NCI-H187 (cell line): ENCODE measurements at places on chromosomes 4 and X.
A peak's percentile ranks its signal among the peaks of the same experiment; 100 is the strongest.

DNA sequence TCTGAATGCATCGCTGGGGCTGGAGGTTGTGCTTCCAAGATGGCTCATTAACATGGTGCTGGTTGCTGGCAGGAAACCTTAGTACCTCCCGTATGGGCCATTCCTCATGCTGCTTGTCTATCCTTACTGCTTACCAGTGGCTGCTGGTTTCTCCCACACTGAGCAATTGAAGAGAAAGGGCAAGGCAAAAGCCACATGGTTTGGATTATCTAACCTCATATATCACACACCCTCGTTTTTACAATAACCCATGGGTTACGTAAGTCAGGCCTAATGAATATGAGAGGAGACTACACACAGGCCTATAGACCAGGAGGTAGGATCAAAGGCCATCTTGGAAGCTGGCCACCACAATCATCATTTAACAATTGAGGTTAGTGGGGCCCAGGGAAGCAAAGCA, 141.8 kb upstream of the EDNRA start:
- no peak for DNase-seq

DNA sequence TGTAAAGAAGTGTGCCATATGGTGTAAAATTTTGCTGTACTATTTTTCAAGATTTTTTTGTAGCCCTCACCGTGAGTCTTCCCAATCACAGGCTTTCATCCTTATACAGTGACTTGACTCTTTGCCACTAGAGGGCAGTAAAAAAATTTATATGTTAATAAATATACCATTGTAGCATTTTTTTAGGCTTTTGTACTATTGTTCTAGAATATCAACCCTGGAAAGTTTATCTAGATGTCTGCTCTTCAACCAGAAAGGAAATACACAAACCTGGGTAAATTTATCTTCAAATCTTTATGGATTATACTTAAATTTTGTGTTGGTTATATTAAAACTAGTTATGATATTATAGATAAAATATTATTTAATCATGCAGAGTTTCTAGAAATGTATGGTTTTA, 235.3 kb downstream of the TENM3 start:
- DNase-seq, result no peak

- DNase-seq, result no peak
These were observed 25.9 kb downstream of the CSF2RA start for GRCh38 chrX:1294301-1295067.

- no peak for DNase-seq
These were observed 9.8 kb upstream of the TNIP2 start for GRCh38 chr4:2765832-2766526.

DNA sequence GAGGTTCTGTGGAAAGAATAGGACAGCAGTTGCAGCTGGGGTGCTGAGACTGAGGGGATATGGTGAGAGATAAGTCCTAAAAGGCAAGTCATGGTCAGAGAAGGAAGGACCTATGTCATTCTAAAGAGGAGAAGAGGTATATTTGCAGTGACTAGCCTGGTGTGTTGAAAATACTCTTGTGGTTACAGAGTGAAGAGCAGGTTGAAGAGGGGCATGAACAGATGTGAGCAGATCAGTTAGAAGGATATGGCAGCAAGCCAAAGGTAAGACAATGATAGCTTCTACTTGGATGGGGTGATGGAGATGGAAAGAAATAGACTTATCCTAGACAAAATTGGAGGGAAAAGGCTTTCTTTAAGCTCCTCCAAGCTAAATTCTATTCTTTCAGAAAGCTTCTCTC, 469.8 kb upstream of the CPEB2 start:
- DNase-seq, result peak; percentile 39

DNA sequence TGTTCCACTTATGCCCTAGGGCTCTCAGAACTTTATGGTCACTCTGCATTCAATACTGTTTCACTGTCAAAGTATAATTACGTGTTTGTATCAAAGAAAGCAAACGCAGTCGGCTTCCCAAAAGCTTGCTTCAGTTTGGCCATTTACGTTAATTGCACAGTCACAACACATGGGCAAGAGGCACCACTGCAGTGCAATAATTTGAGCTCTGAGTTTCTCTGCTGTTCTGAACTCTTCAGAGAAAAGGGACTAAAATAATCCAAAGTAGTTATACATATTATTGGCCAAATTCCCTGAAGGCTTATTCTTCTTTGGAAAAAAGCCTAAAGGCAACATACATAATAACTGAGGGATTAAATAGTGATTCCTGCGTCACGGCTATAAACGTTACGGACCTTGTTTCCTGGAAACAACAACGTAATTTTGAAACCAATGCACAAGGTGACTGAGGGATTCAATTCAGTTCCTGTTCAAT, 51.3 kb downstream of the RNF150 start:
- DNase-seq, result no peak

DNA sequence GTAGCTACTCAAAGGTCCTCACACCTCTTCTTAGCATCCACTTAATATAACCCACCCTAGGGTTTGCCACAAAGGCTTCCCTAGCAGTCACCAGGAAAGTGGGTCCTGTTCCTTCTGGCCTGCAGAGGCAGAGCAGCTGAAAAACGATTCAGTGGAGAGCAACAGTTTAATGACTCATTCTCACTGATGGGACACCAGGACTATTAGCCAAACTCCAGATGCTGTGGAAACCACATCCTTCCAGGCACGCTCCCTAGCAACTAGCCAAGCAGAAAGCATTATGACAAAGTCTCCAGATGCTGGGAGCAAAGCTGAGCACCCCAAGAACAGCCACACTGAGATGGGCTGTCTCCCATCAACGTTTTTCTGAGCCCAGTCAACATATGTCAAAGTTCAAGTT, 30.3 kb upstream of the UTP14A start:
- no peak for DNase-seq

GRCh38 chr4:189613207-189613606, 327.5 kb upstream of the FRG1 start:
- DNase-seq, result no peak

GRCh38 chrX:141405853-141406492, 163.7 kb upstream of the SPANXC start:
- no peak for DNase-seq

- peak; percentile 56 for DNase-seq
These were observed 10.2 kb downstream of the SOD3 start for GRCh38 chr4:24805566-24805965.

- DNase-seq, result no peak
These were observed 88.2 kb downstream of the CRMP1 start for GRCh38 chr4:5804656-5805055.

DNA sequence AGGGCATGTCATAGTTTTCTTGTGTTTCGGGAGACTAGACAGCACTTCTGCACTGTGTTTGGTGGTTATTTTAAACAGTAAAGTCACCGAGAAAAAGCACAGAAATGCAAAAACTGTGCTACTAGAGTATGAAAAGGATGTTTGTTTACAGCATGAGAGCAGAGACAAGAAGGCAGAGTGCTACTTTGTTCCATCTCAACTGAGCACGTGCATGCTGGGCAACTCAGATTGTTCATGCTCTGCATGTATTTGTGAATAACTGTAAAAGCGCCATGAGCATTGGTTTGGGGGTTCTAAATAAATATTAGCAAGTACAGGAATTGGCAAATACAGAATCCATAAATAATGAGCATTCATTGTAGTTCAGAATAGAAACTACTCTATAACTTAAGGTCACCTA, 7.4 kb downstream of the EVC start:
- no peak for DNase-seq

- DNase-seq, result no peak
These were observed 8.0 kb downstream of the IGFBP7 start for GRCh38 chr4:57102050-57102624.

GRCh38 chrX:56813318-56813837, 84.3 kb downstream of the NBDY start:
- DNase-seq, result no peak

GRCh38 chr4:137749466-137749865, 217.2 kb upstream of the PCDH18 start:
- no peak for DNase-seq

GRCh38 chr4:114598191-114599121, at the start of gene UGT8:
Gene UGT8 (plus strand): TSS chr4:114598807. CDS start chr4:114622881, 24,074 bp downstream.
- no peak for DNase-seq

GRCh38 chrX:77017093-77017492, 430.1 kb upstream of the FGF16 start:
- DNase-seq, result no peak

DNA sequence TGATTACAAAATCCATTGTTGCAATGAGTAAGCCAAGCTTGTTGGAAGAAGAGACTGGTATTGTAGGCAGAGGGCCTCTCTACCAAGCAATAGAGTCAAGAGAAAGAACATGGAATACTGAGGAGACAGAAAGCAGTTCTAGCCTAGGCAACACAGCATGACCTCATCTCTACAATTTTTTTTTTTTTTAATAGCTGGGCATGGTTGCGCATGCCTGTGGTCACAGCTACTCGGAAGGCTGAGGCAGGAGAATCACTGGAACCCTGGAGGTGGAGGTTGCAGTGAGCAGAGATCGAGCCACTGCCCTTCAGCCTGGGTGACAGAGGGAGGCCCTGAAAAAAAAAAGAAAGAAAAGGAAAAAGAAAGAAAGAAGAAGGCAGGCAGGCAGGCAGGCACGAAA, 11.7 kb upstream of the ZBTB33 start:
- DNase-seq, result no peak
